Activated T-cell treated with anti-CD3 and anti-CD28 coated beads for 48 hours (primary cell): ENCODE measurements at places on chromosomes 4 and X.

GRCh38 chr4:167717495-167717894 lies 374.8 kb upstream of the ANXA10 start:
- no peak for DNase-seq

DNA sequence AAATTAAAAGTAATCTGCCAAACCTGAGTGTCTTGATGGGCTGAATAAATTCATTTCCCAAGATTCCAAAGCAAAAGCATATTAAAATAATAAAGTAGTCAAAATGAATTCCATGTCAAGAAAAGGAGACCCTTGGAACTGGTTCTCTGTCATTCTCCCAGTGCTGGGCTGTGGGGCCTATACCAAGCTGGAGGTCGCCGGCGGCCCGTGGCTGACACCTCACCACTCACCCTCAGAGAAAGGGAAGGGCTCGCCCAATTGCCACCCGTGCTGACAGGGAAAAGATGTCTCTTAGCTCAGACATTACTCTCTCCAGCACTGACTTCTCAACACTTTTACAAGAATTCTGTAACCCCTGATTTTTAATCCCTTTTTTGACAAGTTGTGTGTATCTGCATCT lies 51.7 kb downstream of the GATB start:
- no peak for DNase-seq

- DNase-seq: no peak
These were observed 94.8 kb upstream of the PSAPL1 start for GRCh38 chr4:7529368-7530080.

DNA sequence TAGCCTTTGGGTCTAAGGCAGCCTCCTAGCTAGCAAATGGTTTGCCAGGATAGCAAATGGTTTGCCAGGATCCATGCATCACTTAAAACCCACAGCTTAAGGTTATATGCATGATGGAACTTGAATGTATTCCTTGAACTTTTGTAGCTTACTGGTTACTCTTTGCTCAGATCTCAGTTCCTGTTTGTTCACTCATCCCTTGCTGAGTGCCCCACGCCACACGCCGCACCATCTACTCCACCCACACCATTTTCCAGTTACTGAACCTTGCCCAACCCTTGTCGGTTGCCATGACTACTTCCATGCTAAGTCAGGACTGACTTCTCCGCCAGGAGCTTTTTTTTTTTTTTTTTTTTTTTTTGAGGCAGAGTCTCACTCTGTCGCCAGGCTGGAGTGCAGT lies 29.5 kb upstream of the XIAP start:
- DNase-seq: no peak

- DNase-seq: no peak
These were observed 246.6 kb downstream of the PARM1 start for GRCh38 chr4:75179510-75179909.

GRCh38 chr4:121742794-121743193 lies 22.2 kb downstream of the SMIM43 start:
- DNase-seq: no peak

GRCh38 chr4:67885762-67886161 lies 2.0 kb upstream of the TMPRSS11D start:
- no peak for DNase-seq

- no peak for DNase-seq
These were observed 12.0 kb upstream of the UFSP2 start for GRCh38 chr4:185437809-185438208.

GRCh38 chr4:3464911-3465697 lies 2.0 kb downstream of the DOK7 start:
- no peak for DNase-seq

GRCh38 chrX:100659431-100660137 lies 15.6 kb downstream of the SRPX2 start:
- no peak for DNase-seq

DNA sequence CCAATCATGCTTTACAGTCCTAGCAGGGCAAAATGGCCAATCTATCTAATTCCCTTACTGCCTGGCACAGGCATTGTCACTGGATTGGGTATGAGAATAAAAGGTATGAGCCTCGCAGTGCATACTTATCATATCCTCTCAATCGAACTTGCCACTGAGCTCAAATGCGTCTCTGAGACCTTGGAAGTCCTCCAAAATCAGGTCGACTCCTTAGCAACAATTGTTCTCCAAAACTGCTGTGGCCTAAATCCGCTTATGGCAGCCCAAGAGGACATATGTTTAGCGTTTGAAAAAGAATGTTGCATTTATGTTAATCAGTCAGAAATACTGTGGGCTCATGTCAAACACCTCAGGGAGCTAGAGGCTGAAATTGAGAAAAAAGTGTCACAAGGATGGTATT lies 69.7 kb downstream of the SPIN4 start:
- no peak for DNase-seq

GRCh38 chr4:106584337-106584989 lies 215.9 kb upstream of the GIMD1 start:
- DNase-seq: no peak

- no peak for DNase-seq
These were observed 19.5 kb downstream of the NSUN7 start for GRCh38 chr4:40769266-40769665.

GRCh38 chrX:153781428-153782047 lies 697 bp downstream of the SRPK3 start:
- no peak for DNase-seq

DNA sequence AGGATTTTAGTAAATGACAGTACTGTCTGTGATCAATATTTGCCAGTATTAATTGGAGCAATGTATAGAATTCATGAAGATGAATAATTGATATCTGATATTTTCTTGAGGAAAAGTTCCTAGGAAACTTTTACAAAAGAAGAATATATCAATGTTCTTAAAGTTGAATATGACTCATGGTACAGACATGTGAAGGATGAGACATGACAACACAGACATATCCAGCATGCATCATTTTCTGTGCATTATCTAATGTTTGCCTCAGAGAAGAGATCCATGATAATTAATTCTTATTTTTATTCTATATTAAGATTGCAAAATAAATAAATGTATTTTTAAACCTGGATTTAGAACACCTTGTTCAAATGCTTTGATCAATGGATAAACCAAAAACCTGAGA lies 452.9 kb upstream of the EPHA5 start:
- no peak for DNase-seq

GRCh38 chr4:86640469-86640868 lies 46.4 kb downstream of the PTPN13 start:
- no peak for DNase-seq

DNA sequence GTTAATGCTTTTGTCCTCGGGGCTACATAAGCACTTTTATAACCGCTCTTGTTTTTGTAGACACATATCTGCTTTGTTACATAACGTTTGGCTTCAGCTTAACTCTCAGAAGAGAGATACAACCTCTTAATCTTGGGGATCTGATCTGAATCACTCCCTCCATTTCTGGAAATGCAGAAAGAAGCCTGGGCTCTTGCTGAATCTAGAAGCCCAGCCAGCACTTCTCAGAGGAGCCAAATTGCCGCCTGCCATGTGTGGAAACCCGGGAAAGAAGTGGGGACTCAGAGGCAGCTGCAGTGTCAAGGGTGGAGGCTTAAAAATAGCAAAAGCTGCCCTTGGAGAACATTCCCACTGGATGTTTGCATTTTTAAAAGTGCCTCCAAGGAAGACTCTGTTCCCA lies 69.3 kb upstream of the LDB2 start:
- DNase-seq: no peak

GRCh38 chrX:68511255-68511654 lies 12.4 kb downstream of the YIPF6 start:
- no peak for DNase-seq

DNA sequence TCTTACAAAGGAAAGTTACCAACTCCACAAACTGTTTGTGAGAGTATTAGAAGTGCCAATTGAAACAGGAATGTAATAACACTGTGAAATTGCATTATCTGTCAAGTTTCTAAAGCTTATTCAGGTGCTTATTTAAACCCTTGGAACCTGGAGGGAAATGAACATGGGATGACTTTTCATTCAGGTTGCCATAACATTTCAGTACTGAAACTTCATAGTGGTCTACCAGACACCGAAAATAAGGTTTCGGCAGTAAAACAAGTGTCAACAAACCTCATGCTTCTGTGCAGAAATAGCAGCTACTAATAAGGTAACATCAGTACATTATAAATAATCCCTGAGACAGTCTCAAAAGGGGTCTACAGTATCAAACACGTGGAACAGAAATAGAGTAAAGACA lies 890.7 kb upstream of the INTU start:
- no peak for DNase-seq

DNA sequence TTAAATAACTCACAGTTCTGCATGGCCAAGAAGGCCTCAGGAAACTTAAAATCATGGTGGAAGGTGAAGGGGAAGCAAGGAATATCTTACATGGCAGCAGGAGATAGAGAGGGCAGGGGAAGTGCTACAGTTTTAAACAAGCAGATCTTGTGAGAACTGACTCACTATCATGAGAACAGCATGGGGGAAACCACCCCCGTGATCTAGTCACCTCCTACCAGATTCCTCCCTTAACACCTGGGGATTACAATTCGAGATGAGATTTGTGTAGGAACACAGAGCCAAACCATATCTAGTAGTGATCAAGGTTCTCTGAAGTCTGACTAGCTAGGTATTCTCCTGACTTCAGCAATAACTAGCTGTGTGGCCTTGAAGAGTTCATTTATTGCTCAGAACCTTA lies 56.0 kb downstream of the BANK1 start:
- no peak for DNase-seq

DNA sequence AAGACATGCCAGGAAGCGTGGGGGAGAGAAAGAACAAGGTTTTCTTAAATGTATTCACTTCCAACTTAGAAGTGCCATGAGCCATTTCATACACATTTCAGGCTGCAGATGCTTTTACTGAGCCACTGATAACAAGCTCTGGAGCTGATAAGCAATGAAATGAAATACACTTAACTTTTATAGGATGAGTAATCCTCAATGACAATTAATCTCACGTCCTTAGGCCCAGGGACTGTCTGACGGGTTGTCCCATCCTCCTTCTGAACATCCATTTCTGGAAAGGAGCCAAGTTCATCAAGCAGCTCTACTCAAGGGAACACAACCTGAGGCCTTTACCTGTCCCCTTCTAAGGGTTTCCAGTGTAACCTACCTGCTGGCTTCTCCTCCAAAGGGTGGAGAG lies 121.2 kb downstream of the PARM1 start:
- DNase-seq: no peak

DNA sequence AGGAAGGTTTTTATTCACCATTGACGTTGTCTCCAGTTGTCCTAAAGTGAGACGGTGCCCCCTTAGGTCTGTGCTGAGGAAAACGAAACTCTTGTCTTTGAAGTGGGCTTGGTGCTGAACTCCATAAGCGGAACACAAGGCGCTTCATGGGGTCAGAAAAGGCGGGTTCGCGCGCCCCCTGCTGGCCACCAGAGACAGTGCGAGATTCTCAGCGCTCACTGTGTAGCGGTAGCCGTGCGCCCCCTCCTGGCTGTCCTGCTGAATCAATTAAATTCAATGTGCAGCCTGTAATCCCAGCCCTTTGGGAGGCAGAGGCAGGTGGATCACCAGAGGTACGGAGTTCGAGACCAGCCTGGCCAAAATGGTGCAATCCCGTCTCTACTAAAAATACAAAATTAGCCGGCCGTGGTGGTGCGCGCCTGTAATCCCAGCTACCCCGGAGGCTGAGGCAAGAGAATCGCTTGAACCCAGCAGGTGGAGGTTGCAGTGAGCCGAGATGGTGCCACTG lies 64.1 kb downstream of the RLIM start:
- DNase-seq: peak; percentile 74

DNA sequence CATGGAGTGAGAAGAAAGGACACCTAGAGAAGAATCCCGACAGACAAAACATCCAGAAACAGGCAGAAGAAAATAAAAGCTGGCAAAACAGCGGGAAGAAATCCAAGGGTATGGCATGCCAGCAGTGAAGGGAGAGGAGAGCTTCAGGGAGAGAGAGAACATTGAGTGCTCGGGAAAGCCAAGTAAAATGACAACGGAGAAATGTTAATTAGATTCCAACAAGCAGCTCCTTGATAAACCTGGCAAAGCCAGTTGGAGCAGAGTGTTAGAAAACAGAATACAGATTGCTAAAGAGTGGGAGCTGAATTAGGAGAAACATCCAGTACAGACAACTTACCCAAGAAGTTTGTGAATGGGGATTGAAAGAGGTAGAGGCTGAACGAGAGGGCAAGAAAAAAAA lies 40.4 kb upstream of the MAOA start:
- no peak for DNase-seq
